ENCODE measurements at places on chromosomes 5 and 9.

- DNase-seq, result peak; percentile 86
These were observed 51.7 kb downstream of the ZNF474 start for GRCh38 chr5:122180863-122181548.

- DNase-seq, result no peak
These were observed 25.0 kb downstream of the WDR36 start for GRCh38 chr5:111117136-111117535.

DNA sequence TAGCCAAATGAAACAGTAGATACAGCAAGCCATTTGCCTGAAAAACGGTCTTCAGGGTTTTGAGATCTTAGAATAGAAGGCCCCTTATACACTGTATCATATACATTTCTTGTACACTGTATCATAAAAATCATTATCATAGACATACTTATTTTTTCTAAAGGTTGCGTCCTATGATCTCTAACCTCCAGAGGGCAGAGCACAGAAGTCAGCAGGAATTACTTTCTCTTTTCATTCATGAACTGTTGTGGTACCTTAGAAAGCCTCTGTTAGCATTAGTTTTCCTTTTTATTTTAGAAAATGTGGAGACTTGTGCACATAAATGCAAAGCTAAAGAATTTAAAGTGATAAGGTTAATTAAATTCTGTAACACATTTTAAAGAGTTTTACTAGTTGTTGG, 115.4 kb downstream of the OXCT1 start:
- DNase-seq, result no peak

GRCh38 chr9:137631345-137632229, 12.8 kb downstream of the EHMT1 start:
- no peak for DNase-seq

GRCh38 chr5:7784683-7785380, 66.1 kb downstream of the CFAP90 start:
- no peak for DNase-seq

- DNase-seq, result no peak
These were observed 417.5 kb upstream of the ADAMTSL1 start for GRCh38 chr9:18056269-18056992.

GRCh38 chr9:121962421-121962820, 130.7 kb downstream of the TTLL11 start:
- DNase-seq, result no peak

GRCh38 chr5:36692791-36693763, 86.7 kb downstream of the SLC1A3 start:
- peak; percentile 71 for DNase-seq

DNA sequence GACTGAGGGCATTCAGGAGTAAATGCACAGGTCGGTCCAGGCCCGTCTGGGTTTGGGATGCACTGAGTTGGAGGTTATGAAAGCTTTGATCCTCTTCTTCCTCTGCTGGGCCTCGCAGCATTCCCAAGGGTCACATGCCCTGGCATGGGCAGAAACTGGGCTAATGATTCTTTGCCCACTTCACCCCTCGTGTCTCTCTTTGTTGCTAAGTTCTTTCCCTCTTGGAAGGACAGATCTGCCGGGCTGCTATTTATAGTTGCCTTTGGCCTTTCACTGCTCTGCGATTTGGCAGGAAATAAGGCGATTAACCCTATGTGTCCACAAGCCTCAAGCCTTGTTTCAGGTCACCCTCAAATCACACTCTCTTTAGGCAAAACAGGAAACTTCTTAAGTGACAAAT, 66.9 kb downstream of the ENTREP1 start:
- DNase-seq, result no peak

- DNase-seq, result no peak
These were observed at the start of gene HK3 for GRCh38 chr5:176899296-176899891. TSS of gene HK3 (minus strand) at chr5:176899346. CDS start at chr5:176896159, 3,187 bp downstream.

GRCh38 chr9:106622164-106622487, 240.8 kb upstream of the ZNF462 start:
- no peak for DNase-seq

GRCh38 chr9:123825342-123826060, 104.4 kb downstream of the DENND1A start:
- DNase-seq, result no peak
